ENCODE measurements at places on chromosomes 5 and 9.

- no peak for DNase-seq
Measured at GRCh38 chr9:99057665-99058625, 47.0 kb upstream of the TGFBR1 start.

DNA sequence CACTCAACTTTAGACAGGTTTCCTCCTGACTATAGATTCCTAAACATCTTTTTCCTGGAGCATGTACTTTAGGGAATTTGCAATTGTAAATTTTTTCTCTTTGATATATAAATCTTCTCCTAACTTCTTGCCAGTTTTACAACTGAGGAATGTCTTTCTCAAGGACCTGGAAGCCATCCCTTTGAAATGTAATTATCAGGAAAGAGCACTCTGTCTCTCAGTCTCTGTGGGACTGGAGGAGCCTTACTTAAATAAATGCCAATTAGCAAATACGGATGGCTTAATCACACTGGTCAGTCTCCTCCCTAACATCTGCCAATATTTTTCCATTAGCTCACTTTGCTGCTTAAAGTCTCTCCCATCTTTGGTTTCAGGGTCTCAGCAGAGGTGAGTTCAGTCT, 344.3 kb upstream of the ARRDC3 start:
- no peak for DNase-seq

GRCh38 chr9:6680797-6681146, 35.2 kb upstream of the GLDC start:
- peak; percentile 91 for DNase-seq

DNA sequence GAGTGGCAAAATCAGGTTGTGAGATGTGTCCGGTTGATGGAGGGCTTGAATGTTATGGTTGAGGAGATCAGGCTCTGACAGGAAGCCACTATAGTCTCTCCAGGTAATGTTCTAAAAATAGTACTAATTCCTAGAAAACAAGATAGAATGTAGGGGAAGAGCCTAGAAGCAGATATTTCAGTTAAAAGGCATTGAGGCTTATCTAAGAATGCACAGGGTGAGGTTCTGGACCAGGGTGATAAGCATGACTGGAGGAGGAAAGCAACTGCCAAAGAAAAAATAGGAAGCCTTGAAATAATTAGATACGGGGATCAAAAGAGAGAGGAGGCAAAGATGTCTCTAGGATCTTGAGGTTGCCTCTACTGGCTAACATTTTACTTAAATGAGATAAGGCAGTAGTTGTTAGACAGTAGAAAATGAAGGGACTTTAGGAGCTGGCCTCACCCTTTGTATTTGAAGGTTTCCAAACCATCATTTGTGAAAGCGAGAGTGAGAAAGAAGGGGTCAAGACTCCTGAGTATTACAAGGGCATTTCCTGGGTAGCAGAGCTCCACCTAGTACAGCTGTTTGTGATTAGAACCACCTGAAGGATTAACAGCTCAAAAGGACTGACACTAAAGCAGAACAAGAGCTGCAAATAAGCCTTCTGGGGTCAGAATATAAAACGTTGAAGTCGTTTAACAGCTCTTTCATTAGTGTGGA, 15.4 kb upstream of the ARL15 start:
- no peak for DNase-seq

DNA sequence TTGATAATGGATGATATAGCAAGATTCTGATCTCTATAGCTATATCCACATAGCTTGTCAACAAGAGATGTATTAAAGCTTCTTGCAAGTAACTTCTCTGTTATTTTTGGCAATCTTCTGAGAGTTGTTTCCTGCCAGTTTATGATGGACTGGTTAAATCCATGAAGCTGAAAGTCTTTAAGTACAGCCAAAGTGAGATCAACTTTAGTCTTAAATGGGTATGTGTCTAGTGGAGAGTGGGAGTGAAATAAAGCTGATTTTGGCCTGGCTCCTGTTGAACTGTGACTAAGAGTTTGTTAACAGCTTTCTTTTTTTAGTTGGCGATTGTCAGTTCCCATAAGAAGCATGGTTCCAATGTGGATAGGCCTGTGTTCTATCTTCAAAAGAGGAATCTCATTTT, 350.9 kb upstream of the PCSK5 start:
- no peak for DNase-seq

All from vagina (tissue), 2 donors.